ENCODE measurements at places on chromosomes 5 and 9.

DNA sequence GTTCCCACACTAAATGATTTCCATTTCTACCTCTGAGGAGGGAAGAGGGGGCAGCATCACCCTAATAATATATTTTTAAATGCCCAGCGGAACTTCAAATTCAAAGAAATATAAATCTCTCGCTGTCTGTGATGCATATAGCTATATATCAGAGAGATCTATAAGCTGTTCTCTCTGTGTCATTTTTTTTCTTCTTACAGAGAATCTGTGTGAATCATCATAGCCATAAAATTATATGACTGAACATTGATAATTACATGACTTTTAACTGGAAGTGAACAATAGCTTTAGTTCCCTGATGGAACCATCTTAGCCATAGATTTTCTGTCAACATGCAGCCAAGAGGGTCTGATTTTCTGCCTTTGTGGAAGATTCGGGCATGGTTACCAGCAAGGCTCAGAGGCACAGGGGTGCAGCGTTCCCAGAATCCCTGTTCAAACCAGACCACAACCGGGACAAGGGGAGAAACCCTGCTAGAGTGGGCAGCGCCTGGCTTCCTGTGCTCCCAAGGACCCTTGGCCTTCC lies 93.7 kb upstream of the OSMR start:
- no peak for DNase-seq

- no peak for DNase-seq
Measured at GRCh38 chr5:115179030-115179393, 9.3 kb upstream of the TRIM36 start.

DNA sequence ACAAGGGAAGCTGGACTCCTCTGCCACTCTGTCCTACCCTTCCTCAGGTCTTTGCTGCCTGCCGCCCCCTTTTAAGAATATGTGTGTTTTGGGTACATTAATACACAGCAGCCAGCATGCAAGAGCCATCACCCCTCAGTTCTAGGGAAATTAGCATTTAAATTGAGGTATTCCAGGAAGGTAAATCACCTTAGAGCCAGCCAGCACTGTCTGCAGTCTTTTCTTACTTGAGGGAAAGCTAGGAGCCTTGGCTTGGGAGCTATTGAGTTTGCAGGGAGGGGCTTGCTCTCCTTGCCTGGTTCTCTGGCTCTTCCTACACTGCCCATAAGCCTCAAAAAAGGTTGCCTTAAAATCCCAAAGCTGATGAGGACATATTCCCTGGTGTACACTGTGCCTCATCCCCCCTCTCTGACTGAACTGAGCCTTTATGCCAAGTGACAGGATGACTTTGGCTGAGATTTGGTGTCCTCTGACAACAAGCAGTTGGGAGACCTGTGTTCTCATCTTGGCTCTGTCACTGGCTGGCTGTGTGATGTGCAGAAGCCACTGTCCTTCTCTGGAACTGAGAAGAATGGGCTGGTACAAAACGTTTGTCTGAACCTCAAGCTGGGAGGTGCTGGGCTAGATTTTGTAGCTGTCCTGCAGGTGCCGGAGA lies 54.1 kb downstream of the TRIM32 start:
- no peak for DNase-seq

GRCh38 chr9:98192503-98193335 lies at the start of gene CORO2A:
Gene CORO2A (minus strand): TSS chr9:98192637. CDS start chr9:98157660, 34,977 bp downstream.
- peak; percentile 72 for DNase-seq

DNA sequence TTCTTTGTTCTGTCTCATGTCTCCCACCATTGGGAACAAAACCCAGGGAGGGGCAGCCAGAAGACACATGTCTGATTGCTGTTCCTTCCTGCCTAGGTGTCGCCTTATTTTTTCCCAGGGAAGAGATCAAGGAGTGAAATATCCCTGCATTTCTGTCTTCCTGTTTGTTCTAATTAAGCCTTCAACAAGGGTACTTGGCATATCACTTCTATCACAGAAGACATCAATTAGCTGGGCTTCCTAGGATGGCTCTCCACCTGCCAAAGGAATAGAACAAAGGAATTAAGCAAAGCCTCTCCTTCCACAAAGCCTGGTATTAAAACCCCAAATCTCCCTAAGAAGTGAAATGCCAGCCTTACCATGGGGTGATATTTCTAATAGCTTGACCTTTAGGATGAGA lies 299.5 kb upstream of the CD180 start:
- DNase-seq, result no peak

DNA sequence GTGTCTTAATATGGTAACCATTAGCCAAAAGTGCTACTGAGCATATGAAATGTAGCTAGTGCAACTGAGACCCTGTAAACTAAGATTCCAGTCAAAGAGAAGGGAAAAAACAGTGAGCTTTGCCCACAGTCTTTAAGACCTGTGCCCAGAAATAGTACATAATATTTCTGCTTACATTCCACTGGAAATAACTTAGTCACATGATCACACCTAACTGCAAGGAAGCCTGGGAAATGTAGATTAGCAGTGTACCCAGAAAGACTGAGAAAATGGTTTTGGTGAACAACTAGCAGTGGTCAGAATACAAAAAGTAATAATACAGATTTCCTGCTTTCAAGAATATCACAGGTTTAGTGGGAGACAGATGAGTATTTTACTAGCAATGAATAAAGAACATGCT lies 2.5 kb upstream of the CPLANE1 start:
- DNase-seq, result peak; percentile 17

DNA sequence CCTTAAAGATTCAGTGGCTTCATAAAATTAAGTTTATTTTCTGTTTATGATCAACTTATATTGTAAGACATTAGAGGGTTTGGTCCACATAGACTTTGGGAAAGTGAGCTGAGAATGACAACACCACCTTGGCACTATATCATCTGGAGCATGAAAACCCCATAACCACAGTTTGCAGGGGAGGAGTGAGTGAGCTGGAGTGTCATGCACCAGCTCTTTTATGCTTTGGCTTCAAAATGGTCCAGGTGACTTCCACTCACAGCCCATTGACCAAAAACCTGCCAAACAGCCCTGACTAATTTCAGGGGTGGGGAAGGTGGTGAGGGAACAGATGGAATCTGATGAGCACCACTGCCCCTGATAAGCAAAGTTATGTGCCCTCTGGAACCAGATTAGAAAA lies 295.8 kb downstream of the DMRTA1 start:
- DNase-seq, result no peak

- peak; percentile 67 for DNase-seq
Measured at GRCh38 chr9:15205632-15206420, 101.2 kb downstream of the TTC39B start.

- no peak for DNase-seq
Measured at GRCh38 chr5:107067395-107067794, 603.3 kb downstream of the EFNA5 start.

DNA sequence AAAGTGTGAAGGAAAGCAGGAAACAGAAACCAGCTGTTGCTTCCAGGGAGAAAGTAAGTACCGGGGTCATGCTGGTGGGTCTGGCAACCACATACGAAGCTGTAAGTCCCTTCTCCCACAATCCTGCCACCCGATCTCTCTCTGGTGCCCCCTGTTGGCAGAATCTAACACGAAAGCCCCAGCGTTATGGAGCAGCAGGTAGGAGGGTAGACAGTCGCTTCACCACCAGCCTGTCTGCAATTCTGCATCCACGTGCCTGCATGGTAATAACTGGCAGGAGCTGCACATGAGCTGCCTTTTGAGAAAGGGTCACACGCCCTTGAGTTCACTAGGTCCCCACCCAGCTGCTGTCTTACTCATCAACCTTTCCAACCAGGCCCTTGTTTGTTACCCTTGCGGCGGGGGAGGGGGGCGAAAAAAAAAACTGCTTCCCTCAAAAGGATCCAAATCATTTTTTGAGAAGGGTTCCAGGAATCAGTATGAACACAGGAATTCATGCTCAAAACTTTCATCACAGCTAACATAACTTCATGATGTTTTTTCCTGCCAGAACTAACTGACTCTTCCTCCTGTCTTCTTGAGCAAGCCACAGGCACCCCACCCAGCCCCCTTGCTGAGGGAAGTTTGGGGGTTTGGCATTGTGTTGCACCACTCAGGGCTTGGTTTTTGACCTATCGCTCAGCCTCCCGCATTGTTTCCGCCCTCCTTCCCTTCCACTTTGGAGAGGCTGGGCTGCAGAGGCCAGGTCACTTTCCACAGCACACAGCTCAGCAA lies 19.6 kb upstream of the TMEM252 start:
- peak; percentile 22 for DNase-seq

- no peak for DNase-seq
Measured at GRCh38 chr5:20241351-20241750, 253.4 kb upstream of the CDH18 start.

DNA sequence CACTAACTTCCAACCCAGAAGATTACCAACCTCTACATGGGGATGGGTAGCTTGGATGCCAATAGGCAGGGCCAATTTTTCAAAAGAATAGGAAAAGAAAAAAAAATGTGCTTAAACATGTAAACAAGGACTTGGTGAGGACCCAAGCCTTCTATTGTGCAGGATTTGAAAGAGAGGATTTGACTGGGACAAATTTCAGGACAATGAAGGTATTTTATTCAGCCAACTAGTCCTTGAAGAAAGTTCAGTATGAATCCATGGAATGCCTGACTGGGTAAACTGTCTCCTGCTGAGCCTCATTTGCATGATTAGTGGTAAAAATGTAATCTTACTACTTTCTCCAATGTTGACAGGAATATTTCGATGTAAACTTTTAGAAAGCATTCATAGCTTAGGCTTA lies 192.5 kb upstream of the RORB start:
- DNase-seq, result no peak

GRCh38 chr9:31950756-31951155 lies 433.7 kb upstream of the ACO1 start:
- no peak for DNase-seq

DNA sequence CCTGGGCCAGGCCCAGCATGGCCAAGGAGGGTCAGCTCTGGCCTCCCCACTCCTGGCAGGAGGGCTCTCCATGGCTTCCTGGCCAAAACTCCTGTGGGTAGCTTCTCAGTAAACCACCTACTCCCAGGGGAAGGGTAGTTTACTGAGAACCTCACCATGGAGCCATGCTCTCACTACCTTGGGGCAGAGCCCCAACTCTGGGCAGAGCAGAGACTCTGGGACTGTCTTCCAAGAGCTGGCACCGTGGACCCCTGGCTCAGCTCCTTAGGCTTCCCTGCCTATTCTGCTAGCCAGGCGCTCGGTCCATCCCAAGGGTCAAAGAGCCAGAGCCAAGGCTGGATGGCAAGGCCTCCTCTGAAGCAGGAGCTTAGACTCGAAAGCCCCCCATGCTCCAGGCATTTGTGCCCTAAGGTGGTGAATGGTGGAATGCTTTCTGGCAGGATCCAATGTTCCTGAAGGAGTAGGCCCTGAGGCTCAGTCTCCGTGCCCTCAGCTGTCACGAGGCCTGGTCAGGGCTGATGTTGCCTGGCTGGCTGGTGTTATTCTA lies 19.6 kb downstream of the TCF7 start:
- DNase-seq, result no peak

DNA sequence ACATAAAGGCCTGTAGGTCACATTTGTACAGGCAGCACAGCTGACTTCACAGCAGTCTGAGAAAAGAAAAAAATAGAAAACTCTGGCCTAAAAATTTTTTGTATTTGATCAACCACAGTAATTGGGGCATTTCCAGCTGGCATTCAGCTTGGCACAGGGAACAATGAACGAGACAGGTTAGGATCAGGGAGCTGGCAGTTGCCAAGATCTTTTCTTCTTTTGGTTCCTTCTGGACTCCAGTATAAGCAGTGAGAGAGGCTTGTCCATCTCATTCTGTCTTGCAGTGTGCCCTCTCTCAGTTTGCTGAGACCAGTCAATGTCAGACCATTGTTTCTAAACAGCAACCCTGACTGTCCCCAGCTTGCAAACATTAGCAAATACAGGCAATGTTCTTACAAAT lies 601.1 kb downstream of the TLR4 start:
- DNase-seq, result no peak

GRCh38 chr5:61612431-61612830 lies 280.4 kb downstream of the ZSWIM6 start:
- DNase-seq, result no peak

DNA sequence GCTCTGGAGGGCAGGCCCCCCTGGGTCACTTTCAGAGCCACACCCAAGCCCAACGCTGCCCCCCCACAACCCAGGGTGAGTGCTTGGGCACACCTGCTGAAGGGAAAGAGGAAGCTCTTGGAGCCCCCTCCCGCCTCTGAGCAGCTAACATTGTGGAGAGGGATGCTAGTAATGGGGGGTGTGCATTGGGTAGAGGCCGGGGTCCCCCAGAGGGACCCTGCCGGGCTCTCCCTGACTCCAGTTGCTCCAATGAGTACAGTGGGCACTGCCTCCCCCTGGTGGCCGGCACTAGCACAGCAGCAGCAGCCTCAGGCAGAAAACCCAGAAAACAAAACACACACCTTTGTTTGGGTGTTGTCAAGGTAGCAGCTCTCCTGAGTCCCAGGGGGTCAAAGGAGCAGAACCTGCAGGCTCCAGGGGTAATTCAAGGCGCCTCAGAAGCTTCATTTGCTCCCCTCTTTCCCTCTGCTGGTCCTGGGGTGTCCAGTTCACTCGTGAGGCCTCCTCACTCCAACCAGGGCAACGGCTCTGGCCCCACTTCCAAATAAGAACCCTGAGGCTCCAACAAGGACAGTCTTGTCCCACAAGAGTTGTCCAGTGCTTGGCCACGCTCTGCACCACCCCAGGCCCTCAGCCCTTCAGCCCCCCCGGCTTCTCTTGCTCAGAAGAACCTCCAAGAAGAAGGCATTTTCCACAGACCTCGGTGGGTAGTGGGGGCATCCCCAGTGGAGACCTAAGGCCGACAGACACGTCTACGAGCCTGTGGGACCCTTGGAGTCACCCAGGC lies 16.1 kb downstream of the GBGT1 start:
- DNase-seq, result peak; percentile 43

- peak; percentile 80 for DNase-seq
Measured at GRCh38 chr5:163915481-163915961, 410.1 kb downstream of the MAT2B start.

- DNase-seq, result no peak
Measured at GRCh38 chr5:11514705-11515432, 389.4 kb downstream of the CTNND2 start.

DNA sequence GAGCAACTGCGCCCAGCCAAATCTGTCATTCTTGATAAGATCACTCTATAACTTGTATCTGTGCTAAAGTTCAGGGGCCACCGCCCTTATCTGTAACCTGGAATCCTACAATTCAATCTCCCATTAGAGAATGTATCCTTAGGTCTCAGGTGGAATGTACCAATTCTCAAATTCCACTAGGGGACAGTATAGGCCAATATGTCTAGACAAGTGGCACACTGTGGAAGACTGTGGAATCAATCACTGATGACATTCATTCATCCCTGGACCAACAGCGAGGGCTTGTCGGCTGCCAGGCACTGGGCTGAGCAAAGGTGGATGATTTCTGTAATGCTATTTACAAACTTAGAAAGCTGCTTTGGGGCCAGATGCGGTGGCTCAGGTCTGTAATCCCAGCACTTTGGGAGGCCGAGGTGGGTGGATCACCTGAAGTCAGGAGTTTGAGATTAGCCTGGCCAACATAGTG lies 28.7 kb upstream of the MEGF9 start:
- peak; percentile 54 for DNase-seq
